Cortex of kidney (tissue), 1 donor: ENCODE measurements at places on chromosomes 7 and 10.

DNA sequence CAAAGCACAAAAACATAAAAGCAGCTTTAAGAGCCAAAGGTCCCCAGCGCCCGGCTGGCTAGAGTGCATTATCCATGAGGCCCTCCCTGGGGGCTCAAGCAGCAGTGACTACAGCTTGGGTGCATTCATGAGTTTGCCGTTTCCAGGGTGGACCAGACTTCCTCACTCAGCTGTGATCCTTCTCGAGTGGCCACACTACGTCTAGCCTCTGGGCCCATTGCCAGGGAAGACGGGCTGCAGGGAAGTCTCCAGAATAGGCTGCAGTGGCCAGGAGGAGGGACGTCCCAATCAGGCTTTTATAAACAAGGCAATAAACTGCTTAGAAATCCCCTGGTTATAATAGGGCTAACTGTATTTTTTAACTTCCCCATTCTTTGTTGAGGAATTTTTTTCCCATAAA is 89.4 kb upstream of the C1QL3 start:
- DNase-seq: no peak

DNA sequence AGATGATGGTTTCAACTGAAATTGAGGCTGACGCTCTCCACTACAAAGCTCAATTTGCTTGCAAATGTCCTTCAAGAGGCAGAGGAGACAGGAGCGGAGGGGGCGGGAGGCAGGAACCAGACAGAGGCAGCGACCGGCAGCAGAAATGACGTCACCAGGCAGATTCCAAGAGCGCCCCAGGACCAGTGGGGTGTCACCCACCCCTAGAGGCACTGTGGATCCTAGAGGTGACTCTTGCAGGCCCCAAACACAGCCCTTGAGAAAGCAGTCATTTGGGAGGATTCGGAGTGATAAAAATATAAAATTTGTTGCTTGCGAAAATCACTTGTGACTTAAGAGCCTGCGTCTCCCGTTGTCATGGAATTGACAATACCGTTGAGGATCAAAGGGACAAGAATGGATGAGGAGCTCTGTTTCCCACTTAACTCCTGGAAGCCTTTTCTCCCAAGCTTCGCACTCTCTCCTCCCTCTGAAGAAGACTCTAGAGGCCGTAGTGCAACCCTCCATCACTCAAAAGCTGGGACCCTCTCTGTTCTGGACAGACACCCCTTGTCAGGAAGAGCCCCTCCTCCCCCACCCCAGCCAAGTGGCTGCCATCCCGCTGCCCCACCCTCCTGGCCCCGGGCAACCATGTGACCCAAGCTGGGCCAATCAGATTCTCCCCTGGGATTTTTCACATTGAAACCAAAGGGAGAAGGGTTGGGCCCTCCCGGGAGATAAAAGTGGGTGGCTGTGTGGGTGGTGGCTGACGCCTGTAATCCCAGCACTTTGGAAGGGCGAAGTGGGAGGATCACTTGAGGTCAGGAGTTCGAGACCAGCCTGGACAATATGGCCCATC is 16.3 kb upstream of the SLC29A4 start:
- no peak for DNase-seq

DNA sequence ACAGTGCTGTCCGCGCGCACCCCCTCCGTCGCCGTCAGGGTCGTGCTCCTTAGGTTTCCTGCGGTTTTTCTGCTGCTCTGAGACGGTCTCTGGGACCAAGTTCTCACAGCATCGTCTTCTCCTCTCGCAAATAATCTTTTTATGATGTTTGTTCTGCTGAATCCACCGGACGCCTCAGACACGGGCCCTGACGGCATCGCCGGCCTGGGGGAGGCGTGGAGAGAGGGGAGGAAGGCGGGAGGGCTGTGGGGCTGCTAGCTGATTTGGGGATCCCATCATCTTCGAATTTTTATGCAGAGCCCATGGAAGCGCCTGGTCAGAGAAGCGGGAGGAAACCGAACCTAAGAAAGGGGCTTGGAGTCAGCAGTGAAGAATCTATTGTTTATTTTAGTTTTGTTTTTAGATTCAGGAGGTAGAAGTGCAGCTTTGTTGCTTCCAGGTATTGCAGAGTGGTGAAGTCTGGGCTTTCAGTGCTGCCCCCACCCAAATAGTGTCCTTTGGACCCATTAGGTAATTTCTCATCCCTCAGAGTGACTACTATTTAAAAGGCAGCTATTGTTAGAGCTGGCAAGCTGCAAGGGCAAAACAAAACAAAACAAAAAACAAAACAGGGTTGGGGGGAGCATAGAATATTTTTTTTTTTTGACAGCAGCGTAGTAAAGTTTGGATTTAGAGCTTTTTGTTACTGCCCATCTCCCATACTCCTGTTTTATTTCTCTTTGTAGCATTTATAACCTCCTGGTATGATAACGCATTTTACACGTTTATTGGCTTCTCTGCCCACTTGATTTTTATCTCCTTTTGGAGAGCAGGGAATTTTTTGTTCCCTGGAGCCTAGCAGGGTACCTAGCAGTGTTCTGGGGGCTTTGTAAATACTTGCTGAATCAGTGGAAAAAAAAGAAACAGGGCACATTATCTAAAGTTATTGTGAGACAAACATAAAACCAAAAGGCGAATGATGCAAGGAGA is 92.6 kb downstream of the SPAG6 start:
- DNase-seq: no peak

GRCh38 chr10:3848775-3849635 is 64.0 kb upstream of the KLF6 start:
- no peak for DNase-seq
